ENCODE measurements at places on chromosomes 12 and 14. TPM values are rescaled to one million over a fixed set of nuclear protein-coding genes. Genes with fewer than 3 reads are reported as not detected.

GRCh38 chr12:107822356-107822755 is 47.9 kb downstream of the ASCL4 start:
- DNase-seq: no peak

DNA sequence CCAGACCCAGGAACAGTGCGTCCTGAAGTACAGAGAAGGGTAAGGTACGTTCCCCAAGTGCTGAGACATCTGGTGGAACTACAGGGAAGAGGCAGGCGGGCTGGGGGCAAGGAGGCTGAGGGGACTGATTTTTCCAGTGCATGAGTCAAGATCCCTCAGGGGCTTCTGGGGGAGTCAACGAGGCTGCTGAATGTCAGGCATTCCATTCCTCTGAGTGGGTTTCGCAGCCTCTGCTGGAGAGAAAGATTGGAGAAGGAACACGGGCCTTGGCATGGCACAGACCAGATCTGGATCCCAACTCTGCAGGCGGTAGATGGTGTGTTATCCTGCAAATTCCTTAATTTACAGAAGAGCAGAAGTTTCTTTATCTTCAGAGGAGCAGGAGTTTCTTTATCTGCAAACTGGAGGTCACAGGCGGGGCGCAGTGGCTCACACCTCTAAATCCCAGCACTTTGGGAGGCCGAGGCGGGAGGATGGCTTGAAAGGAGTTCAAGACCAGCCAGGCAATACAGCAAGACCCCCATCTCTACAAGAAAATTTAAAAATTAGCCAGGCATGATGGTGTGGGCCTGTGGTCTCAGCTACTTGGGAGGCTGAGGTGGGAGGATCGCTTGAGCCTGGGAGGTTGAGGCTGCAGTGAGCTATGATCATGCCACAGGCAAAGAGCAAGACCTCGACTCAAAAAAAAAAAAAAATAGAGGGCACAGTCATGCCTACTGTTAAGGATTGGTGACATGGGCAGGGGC is 132.6 kb upstream of the MAP1LC3B2 start:
- DNase-seq: no peak

The CRIP2 gene
- total RNA-seq: 1.7 TPM

DNA sequence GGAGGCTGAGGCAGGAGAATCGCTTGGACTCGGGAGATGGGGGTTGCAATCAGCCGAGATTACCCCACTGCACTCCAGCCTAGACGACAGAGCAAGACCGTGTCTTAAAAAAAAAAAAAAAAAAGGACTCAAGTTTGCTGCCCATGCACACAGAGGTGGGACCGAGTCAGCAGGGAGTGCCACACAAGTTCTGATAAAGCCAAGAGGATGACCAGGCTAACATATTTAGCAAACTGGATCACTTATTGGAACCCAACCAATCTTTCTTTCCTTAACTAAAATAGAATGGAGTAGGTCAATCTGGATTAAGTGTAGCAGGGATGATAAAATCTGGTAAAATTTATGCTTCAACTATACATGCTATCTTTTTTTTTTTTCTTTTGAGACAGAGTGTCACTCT is 190.4 kb upstream of the FOXN3 start:
- DNase-seq: no peak

- no peak for DNase-seq
Measured at GRCh38 chr14:23366426-23366921, 1.5 kb upstream of the EFS start.

- no peak for DNase-seq
Measured at GRCh38 chr12:93514853-93515252, 47.5 kb downstream of the MRPL42 start.

The TCTN2 gene
- total RNA-seq: 5.3 TPM

GRCh38 chr12:92036061-92036620 is 109.5 kb downstream of the BTG1 start:
- no peak for DNase-seq

DNA sequence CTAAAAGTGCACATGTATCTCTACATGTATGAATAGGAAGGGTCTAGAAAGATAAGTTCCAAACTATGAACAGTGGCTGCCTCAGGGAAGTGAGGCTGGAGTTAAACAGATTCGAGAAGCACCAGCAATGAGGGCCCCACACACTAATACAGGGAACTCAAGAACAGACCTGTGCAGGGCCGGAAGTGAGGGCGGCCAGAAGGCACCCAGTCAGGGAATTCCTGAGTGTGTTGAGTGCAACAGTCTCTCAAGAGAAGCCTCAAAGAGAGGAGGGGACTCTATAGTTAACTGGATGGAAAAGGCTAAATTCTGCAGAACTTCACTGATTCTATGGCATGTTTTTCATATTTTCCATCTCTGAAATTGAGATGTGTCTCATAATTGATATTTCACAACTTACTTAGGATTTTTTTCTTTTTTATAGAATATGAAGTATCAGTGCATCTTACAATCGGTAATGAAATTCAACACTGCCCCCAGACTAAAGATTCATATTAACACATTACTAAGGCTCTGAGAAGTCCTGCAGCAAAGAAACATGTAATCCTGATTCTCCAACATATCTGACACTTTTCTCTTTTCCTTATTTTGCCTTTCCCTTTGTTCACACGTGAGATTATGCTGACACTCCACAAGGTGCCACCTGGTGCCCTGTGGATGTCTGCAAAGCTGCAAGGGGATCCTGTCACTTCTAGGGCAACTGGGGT is 61.3 kb downstream of the CHGA start:
- DNase-seq: no peak

DNA sequence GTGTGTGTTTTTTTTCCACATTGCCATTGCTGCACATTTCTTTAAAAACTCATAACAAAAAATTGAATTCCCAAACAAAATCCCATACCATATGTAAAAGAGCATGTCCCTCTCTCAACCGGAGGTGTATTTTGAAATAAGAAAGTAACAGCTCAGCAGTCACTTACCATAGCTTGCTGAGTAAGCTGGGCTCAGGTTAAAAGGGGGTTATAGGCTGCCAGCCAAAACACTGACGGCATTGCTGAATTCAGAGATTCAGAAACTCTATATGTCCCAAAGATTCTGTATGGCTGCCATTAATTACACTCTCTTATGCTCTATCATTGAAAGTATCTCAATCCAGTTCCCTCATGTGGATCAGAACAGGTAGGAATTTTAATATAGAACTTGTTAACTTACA is 276.0 kb downstream of the FOXG1 start:
- no peak for DNase-seq

The DHRS1 gene
- total RNA-seq: 33.3 TPM

The KLRC1 gene
- not detected for total RNA-seq

- DNase-seq: no peak
Measured at GRCh38 chr14:86902176-86902950, 1090.6 kb downstream of the GALC start.

DNA sequence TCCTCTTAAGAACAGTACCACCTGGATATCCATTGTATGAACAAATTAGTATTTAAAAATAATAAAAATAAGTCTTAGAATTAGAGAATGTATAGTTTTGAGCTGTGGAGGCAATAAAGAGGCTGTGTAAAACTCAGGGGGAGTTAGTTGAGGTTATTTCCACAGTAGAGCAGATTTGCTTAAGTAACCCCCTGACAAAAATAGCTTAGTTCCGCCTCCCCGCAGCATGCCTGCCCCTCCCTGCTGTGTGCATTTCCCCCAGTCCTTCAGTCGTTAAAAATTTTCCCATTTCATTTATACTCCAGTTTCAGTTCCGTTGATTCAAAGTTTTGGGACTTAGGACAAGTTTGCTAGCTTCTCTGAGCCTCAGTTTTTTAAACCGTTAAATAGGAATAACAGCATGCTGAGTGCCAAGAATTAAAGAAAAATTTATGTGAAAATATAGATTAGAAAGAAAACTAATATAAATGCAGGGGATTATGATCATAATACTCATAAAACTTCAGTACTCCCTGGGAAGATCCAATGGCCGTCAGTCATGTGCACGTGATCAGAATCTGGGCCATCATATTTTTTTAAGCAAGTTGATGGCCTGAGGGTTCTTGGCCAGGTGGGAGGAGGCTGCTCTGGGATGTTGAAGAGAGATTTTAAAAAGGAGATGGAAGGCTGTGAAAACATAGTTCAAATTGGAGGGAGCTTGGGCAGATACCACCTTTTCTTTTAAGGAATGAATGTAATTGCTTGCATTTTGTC is 14.5 kb upstream of the SLC38A2 start:
- DNase-seq: no peak

All from naive thymus-derived CD4-positive, alpha-beta T cell (primary cell).